ENCODE measurements at places on chromosomes 5 and 9. TPM values are rescaled to one million over a fixed set of nuclear protein-coding genes. Genes with fewer than 3 reads are reported as not detected.

The CKMT2 gene
- 1.2 TPM for total RNA-seq

The C5orf52 gene
- not detected for total RNA-seq

The PCDHGC4 gene
- total RNA-seq, result not detected

The SLC46A2 gene
- total RNA-seq, result not detected

The LAMC3 gene
- 0.07 TPM for total RNA-seq

DNA sequence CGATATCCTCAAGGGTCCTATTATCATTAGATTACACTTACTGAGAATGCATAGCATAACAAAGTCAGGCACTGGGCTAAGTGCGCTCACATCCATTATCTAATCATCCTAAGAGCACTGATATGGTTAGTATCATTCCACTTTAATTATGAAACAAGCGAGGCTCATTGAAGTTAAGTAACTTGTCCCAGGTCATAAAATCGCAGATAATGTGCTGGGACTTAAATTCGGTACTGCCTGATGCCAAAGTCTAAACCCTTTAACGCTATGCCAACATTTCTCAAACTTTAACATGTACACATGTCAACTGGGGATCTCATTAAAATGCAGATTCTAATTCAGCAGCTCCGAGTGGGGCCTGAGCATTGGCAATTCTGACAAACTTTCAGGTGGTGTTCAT is 204.7 kb downstream of the PTTG1 start:
- DNase-seq, result no peak

- no peak for DNase-seq
Measured at GRCh38 chr9:122923947-122924346, 7.4 kb downstream of the ZBTB26 start.

GRCh38 chr9:68897577-68898145 is 116.3 kb downstream of the PRKACG start:
- no peak for DNase-seq

- DNase-seq, result peak; percentile 13
Measured at GRCh38 chr5:77645158-77645994, 6.9 kb upstream of the OTP start.

DNA sequence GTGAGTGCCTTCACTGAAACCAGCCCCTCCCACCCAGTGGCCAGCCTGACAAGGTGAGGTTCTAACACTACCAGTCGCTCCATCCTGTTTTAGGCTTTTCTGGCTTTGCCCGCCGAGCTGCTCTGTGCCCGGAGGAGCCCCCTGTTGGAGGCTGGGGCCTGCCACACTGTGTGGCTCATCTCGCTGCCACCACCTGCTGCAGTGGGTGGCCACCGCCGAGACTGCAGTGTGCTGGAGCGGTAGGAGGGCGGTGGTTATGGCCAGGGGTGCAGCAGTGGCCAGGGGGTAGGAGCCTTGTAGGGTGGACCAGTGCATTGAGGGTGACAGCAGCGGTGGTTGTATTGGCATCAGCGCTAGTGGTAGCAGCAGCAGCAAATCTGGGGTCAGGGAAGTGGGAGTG is 74.7 kb upstream of the PCAT7 start:
- DNase-seq, result no peak

DNA sequence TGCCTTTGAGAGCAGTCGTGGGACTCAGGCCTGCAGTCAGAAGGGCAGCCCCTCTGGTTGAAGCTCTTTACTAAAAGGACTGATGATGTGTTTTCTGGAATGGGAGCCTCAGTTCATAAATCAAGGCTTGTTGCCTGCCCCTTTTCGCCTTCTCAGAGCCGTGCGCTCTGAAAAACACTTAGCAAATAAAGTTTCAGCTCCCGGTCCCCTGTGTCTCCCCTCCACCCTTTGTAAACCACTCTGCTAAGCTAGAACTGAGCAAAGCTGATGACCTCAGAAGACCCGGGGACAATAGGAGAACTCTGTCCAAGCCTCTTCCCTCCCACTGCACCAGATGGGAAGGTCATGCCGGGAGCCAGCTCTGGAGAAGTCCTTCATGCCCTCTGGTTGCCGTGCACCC is 39.3 kb upstream of the ADRA1B start:
- DNase-seq, result no peak

DNA sequence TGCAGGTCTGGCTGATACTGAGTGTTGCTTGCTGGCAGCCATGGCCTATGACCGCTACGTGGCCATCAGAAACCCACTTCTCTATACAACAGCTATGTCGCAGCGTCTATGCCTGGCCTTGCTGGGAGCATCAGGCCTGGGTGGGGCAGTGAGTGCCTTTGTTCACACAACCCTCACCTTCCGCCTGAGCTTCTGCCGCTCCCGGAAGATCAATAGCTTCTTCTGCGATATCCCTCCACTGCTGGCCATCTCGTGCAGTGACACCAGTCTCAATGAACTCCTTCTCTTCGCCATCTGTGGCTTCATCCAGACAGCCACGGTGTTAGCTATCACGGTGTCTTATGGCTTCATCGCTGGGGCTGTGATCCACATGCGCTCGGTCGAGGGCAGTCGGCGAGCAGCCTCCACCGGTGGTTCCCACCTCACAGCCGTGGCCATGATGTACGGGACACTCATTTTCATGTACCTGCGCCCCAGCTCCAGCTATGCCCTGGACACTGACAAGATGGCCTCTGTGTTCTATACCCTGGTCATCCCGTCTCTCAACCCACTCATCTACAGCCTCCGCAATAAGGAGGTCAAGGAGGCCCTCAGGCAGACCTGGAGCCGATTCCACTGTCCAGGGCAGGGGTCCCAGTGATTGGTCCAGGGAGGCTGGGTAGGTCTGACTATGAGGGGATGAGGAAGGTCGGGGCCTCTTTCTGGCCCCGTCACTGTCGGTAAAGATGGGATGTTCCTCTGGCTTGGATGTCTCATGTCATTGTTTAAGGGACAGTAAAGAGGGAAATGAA is 718 bp downstream of the OR5C1 start:
- DNase-seq, result no peak

- DNase-seq, result no peak
Measured at GRCh38 chr5:20536341-20536740, 548.3 kb upstream of the CDH18 start.

Measured in HepG2 (cell line).